Activated naive CD8-positive, alpha-beta T cell treated with anti-CD3 and anti-CD28 coated beads, Interleukin-2, amount 50 U/mL, for 24 hours (primary cell): ENCODE measurements at places on chromosomes 3 and 15.

DNA sequence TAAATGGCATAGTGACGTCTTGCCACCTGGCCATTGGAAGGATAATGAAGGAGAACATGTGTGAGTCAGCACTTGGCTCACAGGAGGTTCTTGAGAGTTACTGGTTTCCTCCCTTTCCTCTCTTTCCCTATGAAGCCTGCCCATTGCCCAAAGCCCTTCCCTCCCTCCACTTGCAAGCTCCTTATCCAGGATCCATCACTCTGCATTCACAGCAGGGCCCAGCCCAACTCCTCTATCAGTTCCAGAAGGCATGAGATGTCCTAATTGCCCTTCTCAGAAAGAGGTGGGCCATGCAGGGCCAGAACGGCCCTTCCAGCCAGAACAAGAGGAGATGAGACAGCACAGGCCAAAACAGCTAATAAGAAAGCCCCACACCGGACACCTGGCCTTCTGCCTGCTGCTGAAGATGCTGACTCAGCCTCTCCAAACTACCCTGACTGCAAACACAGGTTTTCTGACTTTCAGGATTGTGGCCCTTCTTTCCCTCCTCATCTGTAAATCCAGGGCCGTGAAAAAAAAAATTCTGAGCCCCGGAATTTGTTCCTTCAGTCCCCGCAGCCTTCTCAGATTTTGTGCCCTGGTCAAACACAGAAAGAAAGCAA, 29.7 kb downstream of the HAPLN3 start:
- no peaks in the 10 kb centered on the region for H3K36me3 ChIP-seq
- DNase-seq, result no peak
- H3K4me3 ChIP-seq, result no peak overlapping the region

DNA sequence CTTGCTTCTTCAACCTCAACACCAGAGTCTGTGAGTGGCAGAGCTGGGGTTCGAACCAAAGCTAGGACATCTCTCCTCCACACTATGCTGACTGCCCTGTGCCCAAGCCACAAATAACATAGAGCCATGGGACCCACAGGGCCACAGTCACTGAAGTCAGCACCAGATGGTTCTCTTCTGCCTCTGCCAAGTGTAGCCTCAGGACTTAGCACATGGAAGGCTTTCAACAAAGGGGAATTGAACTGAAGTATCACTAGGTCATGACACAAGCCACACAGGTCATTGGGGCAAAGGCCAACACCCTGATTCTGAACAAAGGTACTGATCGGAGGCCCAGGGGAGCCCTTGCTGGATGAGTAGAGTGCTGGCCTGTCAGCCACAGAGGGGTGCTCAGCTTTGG, 83.6 kb downstream of the BDH1 start:
- no peaks in the 10 kb centered on the region for H3K36me3 ChIP-seq
- H3K4me1 ChIP-seq, result peaks cover 4% of the 10 kb centered on the region
- peaks cover 34% of the 10 kb centered on the region for H3K27me3 ChIP-seq
- no peak for DNase-seq

DNA sequence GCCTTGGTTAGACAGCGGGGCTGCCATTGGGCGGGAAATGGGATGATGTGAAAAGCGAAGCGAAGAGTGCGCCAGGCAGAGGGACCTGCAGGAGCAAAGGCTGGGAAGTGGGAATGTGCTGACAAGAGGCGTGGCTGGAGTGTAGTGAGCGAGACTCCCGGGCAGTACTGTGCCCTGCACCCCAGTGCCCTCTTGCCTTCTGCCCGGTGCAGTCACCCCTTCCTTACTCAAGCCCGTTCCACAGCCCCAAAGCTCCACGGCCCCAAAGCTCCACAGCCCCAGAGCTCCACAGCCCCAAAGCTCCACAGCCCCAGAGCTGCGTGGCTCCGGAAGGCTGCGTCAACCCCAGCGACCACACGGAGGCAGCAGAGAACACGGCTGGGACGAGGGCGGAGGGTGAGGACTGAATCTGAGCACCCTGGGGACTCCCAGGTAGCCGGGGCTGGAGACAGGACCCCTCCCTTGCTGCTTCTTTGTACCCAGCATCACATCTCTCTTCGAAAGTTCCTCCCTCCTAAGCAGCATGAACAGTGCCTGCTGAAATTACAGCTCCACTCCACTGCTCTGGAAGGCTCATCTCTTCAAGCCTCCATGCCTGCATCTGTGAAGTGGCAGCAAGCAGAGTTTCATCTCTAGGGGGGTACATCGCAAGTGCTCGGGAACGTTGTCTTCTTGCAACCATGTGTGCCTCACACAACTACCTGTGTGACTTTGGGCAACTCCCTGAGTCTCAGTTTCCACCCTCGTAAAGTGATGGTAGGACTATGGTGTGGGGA, 108.9 kb downstream of the FBLN2 start:
- no peaks in the 10 kb centered on the region for H3K36me3 ChIP-seq
- H3K4me1 ChIP-seq, result peaks cover 21% of the 10 kb centered on the region
- H3K4me3 ChIP-seq, result no peak overlapping the region
- H3K27ac ChIP-seq, result no peak overlapping the region

GRCh38 chr3:30644615-30645014, 38.2 kb downstream of the TGFBR2 start:
- H3K27ac ChIP-seq, result peak overlapping the region; percentile 93
- peak overlapping the region; percentile 68 for H3K4me3 ChIP-seq
- no peak for DNase-seq
- H3K36me3 ChIP-seq, result peaks cover 62% of the 10 kb centered on the region
- peaks cover 97% of the 10 kb centered on the region for H3K4me1 ChIP-seq

DNA sequence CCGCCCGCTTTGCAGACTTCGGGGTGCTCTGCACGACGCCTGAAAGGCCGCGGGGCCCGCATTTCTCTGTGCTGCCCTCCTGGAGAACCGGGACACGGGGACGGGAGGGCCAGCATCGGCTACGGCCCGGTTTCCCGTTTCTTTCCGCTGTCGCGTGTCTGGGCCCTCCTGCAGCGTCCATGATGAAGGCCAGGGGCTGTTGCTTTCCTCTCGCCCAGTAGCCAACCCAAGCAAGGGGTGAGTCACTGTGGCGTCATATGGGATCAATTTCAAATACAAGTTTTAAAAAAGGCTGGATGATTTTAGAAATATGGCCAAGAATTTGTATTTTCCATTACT, 435 bp downstream of the SLC35G2 start:
- H3K4me3 ChIP-seq, result peak overlapping the region; percentile 86
- H3K27ac ChIP-seq, result peak overlapping the region; percentile 73
- peaks cover 14% of the 10 kb centered on the region for H3K36me3 ChIP-seq
- peaks cover 49% of the 10 kb centered on the region for H3K27me3 ChIP-seq

GRCh38 chr15:43954181-43954621, 127.4 kb downstream of the WDR76 start:
- no peaks in the 10 kb centered on the region for H3K36me3 ChIP-seq
- peak; percentile 35 for DNase-seq
- peaks cover 62% of the 10 kb centered on the region for H3K4me1 ChIP-seq
- H3K27me3 ChIP-seq, result peaks cover 18% of the 10 kb centered on the region
- peak overlapping the region; percentile 32 for H3K4me3 ChIP-seq

- no peak for DNase-seq
- H3K4me3 ChIP-seq, result no peak overlapping the region
- H3K36me3 ChIP-seq, result no peaks in the 10 kb centered on the region
- H3K27ac ChIP-seq, result no peak overlapping the region
- no peaks in the 10 kb centered on the region for H3K4me1 ChIP-seq
These were observed 17.3 kb upstream of the GPR156 start for GRCh38 chr3:120302361-120302760.

GRCh38 chr3:40690749-40691451, 166.1 kb downstream of the ZNF621 start:
- peaks cover 12% of the 10 kb centered on the region for H3K27me3 ChIP-seq
- no peaks in the 10 kb centered on the region for H3K36me3 ChIP-seq
- no peaks in the 10 kb centered on the region for H3K4me1 ChIP-seq
- no peak for DNase-seq
- H3K27ac ChIP-seq, result no peak overlapping the region
- H3K4me3 ChIP-seq, result no peak overlapping the region

GRCh38 chr15:97940993-97941392, 19.5 kb upstream of the ARRDC4 start:
- H3K36me3 ChIP-seq, result no peaks in the 10 kb centered on the region
- H3K4me3 ChIP-seq, result no peak overlapping the region
- no peaks in the 10 kb centered on the region for H3K4me1 ChIP-seq
- H3K27ac ChIP-seq, result no peak overlapping the region

GRCh38 chr3:165463531-165463930, 267.3 kb upstream of the SLITRK3 start:
- no peaks in the 10 kb centered on the region for H3K36me3 ChIP-seq
- H3K27ac ChIP-seq, result no peak overlapping the region
- no peak for DNase-seq
- H3K27me3 ChIP-seq, result no peaks in the 10 kb centered on the region

DNA sequence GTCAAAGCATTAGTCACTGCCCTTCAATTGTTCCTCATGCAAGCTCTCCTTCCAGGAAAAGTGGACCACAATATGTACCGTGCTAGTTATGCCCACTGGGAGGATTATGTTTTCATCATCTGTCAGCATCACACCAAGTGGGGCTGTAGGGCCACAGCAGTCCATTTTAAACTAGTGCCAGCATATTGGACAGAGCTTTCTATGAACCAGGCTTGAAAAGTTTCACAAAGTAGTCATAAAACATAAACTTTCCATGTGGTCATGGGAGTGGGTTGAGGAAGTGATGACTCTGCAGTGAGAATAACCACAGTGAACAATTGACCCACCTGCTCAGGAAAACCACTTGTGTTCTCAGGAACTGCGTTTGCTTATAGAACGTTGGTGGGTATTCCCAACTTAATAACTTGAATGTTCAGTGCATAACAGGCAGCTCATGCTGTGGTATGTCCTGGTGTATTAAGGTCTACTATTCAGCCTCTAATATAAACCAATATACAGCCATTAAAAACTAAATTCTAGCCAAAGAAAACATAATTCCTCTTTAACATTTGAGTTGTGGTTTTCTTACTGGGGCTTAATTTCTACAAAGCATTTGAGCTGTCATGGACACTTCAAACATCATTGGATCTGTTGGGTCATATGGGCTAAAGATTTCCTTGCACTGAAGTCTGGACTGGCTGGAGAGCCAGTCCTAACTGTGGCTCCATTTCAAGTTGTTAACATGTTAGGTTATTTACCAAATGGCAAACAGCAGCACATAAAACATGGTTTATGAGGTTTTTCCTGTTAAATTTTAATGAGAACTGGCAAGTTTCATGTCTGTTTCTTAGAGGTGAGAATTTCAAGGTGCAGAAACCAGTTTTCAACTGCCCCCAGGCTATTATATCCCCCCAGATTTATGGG, 274.1 kb downstream of the OTOL1 start:
- peaks cover 10% of the 10 kb centered on the region for H3K4me1 ChIP-seq
- no peak overlapping the region for H3K4me3 ChIP-seq
- H3K27ac ChIP-seq, result peak overlapping the region; percentile 60
- no peaks in the 10 kb centered on the region for H3K36me3 ChIP-seq
- DNase-seq, result peak; percentile 1

DNA sequence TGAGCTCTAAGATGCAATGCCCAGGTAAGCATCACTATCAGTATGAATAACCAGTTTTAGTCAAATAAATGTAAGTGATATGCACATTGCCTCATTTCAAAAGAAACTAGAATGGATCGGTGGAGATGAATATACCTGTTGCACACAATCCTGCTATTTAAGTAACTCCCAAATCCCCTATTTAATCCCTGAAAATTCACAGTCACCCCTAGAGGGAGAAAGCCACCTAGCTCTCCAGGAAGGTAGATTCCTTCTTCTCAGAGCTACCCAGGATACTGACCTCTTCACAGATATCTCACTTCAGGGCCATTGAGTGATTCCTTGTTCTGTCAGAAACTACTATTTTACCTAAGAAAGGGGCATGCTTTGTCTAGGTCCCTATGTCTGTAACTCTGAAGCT, 11.7 kb downstream of the LSAMP start:
- H3K27me3 ChIP-seq, result no peaks in the 10 kb centered on the region
- H3K36me3 ChIP-seq, result no peaks in the 10 kb centered on the region
- no peak overlapping the region for H3K27ac ChIP-seq
- H3K4me1 ChIP-seq, result no peaks in the 10 kb centered on the region
- DNase-seq, result no peak

DNA sequence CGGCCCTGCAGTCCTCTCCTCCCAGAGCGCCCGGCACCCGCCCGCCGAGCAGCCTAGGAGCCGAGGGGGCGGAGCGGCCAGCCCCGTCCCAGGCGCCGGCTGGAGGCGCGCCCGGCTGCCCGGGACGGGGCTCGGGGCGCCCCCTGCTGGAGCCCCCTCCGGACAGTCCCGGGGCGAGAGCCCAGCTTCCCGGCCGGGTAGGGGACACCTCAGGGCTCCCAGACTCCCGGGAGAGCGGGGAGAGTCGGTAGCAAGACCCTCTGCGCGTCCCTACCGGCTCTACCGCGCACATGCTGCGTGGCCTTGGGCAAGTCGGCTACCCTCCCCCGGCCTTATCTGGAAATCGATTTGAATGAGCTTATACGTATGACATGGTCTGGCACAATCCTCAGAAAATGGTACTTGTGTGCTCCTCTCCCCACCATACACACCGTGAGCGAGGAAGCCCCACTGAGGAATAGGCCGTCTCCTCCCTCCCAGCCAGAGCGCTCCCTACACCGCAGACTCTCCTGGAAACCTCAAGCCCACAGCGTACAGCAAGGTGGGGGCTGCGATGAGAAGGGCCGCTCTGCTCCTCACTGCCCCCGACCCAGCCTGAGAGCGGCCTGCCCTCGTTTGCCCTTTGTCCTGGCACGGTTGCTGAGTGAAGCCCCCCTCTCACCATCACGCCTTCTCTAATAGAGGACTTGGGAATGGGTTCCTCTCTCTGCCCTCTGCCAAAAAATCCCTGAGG, at the start of gene DAPK2:
TSS of gene DAPK2 (minus strand) at position 65 of the 733 bp plus-strand sequence. CDS start 6,224 bp downstream, outside the sequence.
- no peaks in the 10 kb centered on the region for H3K36me3 ChIP-seq
- peaks cover 22% of the 10 kb centered on the region for H3K27me3 ChIP-seq
- peaks cover 22% of the 10 kb centered on the region for H3K4me1 ChIP-seq
- peak within 1 kb of the TSS; percentile 55 for H3K27ac ChIP-seq

DNA sequence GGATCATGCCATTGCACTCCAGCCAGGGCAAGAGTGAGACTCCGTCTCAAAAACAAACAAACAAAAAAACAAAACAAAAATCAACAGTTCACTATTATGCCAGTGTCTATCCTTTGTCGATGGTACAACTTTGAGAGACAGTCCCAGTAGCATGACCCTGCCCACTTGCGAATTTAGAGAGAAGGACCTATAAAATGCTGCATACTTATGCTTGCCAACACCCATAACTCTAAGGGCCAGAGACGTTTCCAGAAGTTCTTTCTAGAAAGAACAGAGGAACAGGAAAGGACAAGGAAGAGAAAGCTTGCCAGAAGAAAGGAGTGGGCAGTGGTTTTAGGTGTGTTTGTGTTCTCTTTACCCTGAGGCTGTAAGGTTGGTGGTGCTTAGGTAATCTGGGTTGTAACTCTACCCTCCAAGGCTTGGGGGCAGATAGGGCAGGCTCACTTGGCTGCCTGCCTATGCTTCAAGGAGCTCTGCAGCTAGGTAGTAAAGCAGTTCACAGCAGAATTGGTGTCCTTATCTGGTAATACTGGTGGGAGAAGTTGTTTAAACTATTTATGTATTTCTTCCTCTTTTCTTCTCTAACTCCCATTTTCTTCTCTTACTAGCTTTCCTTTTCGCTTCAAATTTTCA, 50.6 kb upstream of the SPPL2A start:
- no peak overlapping the region for H3K27ac ChIP-seq
- no peak overlapping the region for H3K4me3 ChIP-seq

DNA sequence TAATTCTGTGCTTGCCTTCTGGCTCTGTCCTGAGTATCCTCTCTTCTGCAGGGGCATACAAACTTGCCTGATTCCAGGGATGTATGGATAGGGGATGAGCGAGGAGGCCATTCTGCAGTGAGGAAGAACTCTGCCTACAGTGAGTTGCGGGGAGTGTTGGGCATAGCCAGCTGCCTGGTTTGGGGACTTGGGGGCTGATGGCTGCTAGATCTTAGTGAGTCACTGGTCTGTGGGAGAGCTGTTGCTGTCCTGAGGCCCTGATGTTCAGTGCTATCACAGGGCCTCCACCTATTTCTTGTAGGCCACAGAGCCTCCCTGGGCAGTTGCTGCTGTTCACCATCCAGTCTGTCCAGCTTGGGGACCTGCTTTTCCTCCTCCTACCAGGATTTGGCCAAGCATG, 20.3 kb downstream of the CDAN1 start:
- no peak overlapping the region for H3K4me3 ChIP-seq
- peaks cover 5% of the 10 kb centered on the region for H3K36me3 ChIP-seq
